Adrenal gland (tissue), 19 donors: ENCODE measurements at places on chromosomes 16 and 17. TPM values are rescaled to one million over a fixed set of nuclear protein-coding genes. Genes with fewer than 3 reads are reported as not detected.

DNA sequence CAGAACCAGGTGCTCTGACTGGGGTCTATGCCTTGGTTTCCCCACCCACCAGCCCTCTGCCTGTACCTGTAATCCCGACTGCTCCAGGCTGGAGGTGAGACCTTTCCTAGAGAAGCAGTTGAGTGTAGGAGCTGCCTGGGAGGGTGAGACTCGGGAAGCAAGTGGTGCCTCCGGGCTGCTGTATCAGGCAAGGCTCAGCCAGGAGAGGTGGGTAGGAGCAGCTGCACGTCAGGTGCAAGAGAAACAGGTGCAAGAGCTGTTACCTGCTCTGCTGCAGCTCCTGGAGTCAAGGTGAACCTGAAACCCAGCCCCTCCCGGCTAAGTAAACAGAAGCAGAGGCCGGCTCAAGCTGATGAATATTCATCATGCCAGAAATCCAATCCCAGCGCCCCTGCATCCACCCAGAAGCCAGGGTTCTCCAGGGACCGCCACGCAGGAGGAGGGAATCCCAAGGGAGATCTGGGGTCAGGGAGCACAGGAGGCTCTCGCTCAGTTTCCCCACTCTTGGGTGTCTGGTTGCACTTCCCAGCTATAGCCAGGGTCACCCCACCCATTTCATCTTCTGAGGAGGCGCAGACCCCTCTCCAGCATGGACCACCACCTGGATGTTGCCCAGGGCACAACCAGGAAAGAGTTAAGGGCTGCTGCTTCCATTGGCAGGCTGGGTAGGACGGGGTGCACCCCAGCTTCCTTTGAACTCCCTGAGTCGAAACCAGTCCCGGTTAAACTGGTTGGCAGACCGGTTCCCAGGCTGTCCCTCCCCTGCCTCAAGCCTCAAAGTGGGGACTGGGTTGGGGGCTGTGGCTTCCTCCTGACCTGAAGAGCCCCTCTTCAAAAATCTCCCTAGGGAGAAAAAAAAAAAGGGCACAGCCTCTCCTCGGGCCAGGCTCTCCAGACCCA is at the start of gene PRR15L:
Gene PRR15L, minus strand, starts transcription at position 293 of the 900 bp plus-strand sequence. CDS start 4,649 bp downstream, outside the sequence.
- no peaks in the 10 kb centered on the region for H3K4me1 ChIP-seq
- no peak within 1 kb of the TSS for H3K4me3 ChIP-seq
- H3K27ac ChIP-seq, result no peak within 1 kb of the TSS
- DNase-seq, result no peak

DNA sequence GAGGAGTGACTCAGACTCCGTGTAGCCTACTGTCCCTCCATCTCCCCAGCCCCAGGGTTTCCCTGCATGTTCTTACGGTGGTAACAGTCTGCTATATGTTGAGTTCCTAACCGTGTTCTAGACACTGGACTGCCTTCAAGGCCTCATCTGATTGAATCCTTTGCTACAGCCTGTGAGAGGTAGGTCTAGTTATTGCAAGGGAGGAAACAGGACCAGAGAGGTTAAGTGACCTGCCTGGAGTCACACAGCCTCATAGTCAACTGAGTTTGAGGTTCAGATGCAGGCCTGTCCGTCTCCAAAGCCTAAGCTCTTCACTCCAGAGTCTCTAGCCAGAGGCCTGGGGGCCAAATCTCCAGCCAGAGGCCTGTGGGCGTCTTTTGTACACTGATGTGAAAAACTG is 98.0 kb downstream of the SDR42E1 start:
- no peak overlapping the region for H3K4me3 ChIP-seq
- H3K27ac ChIP-seq, result no peak overlapping the region

DNA sequence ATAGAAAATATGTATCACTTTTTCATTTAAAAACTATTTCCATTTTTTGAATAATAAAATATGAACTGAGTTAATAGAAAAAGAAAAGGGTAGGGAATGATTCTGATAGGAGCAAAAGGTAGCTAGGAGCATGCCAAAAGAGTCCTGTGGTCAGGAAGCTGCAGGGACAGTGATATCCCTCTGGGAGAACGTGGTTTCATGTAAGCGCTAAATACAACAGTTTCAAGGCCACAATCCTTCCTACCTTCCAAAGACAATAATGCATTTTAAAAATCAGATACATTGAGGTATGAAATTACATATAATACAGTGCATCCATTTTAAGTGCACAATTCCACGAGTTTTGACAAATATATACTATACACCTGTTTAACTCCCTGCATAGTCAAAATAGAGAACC is 55.8 kb downstream of the CCDC182 start:
- H3K27me3 ChIP-seq, result no peaks in the 10 kb centered on the region
- H3K27ac ChIP-seq, result no peak overlapping the region
- no peaks in the 10 kb centered on the region for H3K4me1 ChIP-seq
- no peak for DNase-seq

DNA sequence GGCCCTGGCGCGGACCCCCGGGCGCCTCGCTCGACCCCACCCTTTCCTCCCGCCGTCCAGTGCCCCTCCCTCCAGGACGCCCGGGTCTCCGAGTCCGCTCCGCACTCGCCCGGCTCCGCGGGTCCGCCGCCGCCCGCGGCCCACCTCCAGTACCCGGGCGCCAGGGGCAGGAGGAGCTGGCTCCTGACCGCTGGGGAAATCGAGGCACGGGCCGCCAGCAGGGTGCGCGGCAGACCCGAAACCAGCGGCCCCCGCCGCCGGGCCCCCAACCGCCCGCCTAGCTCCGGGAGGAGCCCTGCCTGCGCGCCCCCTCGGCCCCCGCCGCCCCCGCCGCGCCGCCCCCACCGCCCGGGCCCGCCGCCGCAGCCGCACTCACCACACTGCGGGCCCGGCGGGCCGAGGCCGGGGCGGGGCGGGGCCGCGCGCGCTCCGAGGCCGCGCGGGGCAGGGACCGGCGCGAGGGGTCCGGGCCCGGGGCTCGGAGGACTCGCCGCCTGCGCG is 333 bp downstream of the MAFG start:
- H3K36me3 ChIP-seq, result no peaks in the 10 kb centered on the region
- peak overlapping the region; percentile 68 for H3K4me3 ChIP-seq
- DNase-seq, result no peak
- H3K27ac ChIP-seq, result peak overlapping the region; percentile 91
- peaks cover 45% of the 10 kb centered on the region for H3K4me1 ChIP-seq

GRCh38 chr16:4097826-4098240 is 18.4 kb downstream of the ADCY9 start:
- no peaks in the 10 kb centered on the region for H3K4me1 ChIP-seq
- no peaks in the 10 kb centered on the region for H3K27me3 ChIP-seq
- no peaks in the 10 kb centered on the region for H3K36me3 ChIP-seq
- no peak overlapping the region for H3K4me3 ChIP-seq
- no peak overlapping the region for H3K27ac ChIP-seq
- no peak for DNase-seq

DNA sequence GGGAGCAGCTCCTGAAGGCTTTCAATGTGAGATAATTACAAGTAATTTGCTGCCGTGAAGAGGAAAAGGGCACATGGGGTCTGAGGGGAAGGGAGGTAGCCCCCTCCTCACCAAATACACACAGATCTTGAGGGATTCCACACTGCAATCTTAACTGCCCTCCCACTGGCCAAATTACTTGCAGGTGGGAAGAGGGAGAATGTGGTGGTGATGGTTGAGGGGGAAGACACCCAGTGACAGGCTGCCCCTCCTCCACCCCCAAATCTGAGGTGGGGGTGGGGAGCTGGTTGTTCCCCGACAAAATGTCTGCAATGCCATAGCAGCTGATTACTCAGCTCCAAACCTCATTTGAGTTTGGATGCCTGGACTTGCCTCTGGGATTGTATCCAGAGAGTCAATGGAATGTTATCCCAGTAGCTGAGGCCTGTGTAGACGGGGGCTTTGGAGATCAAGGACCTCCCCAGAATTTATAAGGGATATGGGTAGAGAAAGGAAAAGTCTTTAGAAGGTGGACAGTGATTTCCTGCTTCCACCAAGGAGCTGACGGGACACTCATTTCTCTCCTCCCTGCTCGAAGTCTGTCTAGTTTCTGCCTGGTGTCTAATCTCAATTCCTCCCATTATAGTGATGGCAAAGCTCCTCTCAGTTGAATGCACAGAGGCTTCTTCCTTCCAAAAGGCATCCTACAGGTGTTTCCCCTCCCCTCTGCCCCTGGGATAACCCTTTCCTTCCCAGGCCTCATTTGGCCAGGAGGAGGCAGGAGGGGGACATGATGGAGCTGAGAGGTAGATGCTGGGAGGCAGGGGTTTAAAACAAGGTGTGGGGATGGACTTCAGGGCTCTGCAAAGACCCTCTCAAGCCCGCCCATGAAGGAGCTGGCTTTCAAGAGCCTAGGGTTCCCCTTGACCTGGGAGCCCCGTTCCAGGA is 8.7 kb downstream of the DLX4 start:
- no peak overlapping the region for H3K4me3 ChIP-seq
- DNase-seq, result no peak
- no peak overlapping the region for H3K27ac ChIP-seq
- no peaks in the 10 kb centered on the region for H3K36me3 ChIP-seq
- H3K27me3 ChIP-seq, result peaks cover 18% of the 10 kb centered on the region

- no peak overlapping the region for H3K4me3 ChIP-seq
- DNase-seq, result peak; percentile 41
- H3K27ac ChIP-seq, result no peak overlapping the region
- peaks cover 18% of the 10 kb centered on the region for H3K4me1 ChIP-seq
Measured at GRCh38 chr16:14111713-14112538, 40.8 kb downstream of the MRTFB start.

GRCh38 chr17:29031488-29031887 is 11.5 kb upstream of the PIPOX start:
- DNase-seq, result no peak
- no peak overlapping the region for H3K4me3 ChIP-seq
- no peaks in the 10 kb centered on the region for H3K4me1 ChIP-seq
- no peak overlapping the region for H3K27ac ChIP-seq

DNA sequence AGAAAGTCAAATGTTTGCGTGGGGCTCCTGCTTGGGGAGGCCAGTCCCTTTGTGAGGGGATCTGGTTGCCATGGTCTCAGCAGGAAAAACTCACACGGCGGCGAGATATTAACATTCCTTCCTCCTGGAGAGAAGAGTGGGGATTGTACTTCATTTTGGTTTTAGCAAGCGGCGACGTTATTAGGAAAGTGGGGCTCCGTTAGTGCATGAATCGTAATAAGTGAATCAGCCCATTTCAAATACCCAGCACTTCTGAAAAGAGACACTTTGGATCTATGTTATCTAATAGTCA is 41.6 kb upstream of the METRNL start:
- H3K4me1 ChIP-seq, result no peaks in the 10 kb centered on the region
- H3K36me3 ChIP-seq, result peaks cover 5% of the 10 kb centered on the region

DNA sequence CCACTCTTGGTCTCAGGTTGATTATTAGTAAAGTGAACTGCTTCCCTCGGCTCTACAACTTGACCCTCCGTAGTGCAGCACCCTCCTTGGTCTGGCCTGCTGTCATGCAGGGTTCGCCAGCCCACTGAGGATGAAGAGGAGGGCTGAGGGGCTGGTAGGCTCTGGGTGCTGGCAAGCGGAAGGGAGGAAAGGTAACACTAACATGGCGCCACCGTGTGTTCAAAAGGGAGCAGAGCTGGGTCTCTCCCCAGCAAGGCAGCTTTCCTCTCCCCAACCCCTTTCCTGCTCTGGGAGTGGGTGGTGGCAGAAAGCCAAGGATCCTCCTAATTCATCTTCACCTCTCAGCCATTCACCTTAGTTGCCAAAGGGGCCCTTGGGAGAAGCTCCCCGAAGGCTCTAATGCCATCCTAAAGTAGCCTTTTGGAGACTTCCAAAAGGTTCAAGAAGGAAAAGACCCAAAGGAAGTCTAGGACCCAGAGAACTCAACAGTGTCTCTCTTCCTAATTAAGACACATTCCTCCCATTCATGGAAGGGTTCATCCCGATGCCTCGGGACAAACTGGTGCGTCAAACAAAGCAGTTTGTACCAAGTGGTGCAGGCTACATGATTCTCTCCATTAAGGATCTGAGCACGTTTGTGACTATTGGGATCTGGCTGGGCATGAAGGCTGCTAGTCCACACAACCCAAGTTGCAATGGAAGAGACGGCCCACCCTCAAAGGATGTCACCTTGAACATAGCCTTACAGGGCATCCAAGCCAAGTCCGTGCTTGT is 90.8 kb upstream of the TOB1 start:
- H3K27me3 ChIP-seq, result no peaks in the 10 kb centered on the region
- peak overlapping the region; percentile 79 for H3K27ac ChIP-seq
- peaks cover 41% of the 10 kb centered on the region for H3K4me1 ChIP-seq
- DNase-seq, result peak; percentile 80
- no peak overlapping the region for H3K4me3 ChIP-seq

DNA sequence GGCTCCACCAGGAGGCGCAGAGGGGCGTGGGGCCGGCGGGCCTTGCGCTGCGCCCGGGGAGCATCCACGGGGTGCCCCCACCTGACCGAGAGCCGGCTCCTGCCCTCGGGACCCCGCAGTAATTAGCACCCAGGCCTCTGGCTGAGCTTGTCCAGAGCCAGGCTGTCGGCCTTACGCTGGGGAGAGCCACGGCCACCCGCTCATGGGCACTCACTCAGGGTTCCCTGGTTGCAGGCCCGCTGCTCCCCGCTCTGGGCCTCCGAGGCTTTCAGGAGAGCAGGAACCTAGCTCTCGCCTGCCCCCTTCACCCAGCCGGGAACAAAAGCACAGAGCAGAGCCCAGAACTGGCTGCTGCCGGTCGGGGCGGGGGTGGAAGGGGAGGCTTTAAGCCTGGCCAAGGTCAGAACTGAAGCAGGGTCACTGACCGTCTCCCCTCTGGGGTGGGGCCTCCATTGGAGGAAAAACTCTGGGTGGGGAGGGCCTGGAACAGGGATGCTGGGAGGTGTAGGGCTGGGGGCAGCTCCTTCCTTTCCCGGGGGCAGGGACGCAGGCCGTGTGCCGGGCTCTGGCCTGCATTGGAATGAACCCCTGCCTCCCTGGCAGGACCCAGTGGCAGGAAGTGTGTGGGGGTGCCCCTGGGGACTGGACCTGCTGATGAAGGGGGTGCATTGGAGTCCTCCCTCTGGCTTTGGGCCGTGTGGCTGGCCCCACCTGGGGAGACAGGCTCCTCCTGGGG is 12.3 kb downstream of the GLIS2 start:
- H3K27ac ChIP-seq, result peak overlapping the region; percentile 43
- peak; percentile 86 for DNase-seq
- peaks cover 10% of the 10 kb centered on the region for H3K36me3 ChIP-seq
- peaks cover 45% of the 10 kb centered on the region for H3K4me1 ChIP-seq

DNA sequence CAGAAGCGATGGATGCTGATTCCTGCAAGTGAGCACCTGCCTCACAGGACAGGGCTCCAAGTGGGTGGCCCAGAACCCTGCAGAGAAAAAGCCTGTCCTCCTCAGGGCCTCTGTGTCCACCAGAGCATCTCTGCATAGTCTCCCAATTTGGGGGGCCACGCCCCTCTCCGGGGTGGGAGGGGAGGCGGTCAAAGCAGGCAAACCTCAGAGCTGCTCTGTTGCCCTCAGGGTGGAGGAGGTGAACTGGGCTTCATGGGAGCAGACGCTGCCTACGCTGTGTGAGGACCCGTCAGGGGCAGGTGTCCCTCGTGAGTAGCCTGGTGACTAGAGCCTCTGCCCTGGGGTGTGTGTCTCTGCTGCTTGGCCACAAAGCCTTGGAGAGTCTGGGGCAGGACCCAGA is 19.3 kb downstream of the TRPV2 start:
- H3K4me3 ChIP-seq, result no peak overlapping the region
- no peak for DNase-seq
- H3K27me3 ChIP-seq, result no peaks in the 10 kb centered on the region
- H3K36me3 ChIP-seq, result no peaks in the 10 kb centered on the region
- no peak overlapping the region for H3K27ac ChIP-seq

- no peaks in the 10 kb centered on the region for H3K27me3 ChIP-seq
- H3K36me3 ChIP-seq, result no peaks in the 10 kb centered on the region
- H3K27ac ChIP-seq, result no peak overlapping the region
- H3K4me3 ChIP-seq, result no peak overlapping the region
Measured at GRCh38 chr16:81767987-81768592, 11.0 kb upstream of the PLCG2 start.

SMPD3 gene
- polyA plus RNA-seq, result 1.1 TPM

CIBAR2 gene
- 2.6 TPM for polyA plus RNA-seq

ZNF18 gene
- 10.1 TPM for polyA plus RNA-seq

SUPT4H1 gene
- polyA plus RNA-seq, result 60.8 TPM

SOX9 gene
- 0.95 TPM for polyA plus RNA-seq

GLIS2 gene
- 2.0 TPM for polyA plus RNA-seq

STH gene
- not detected for polyA plus RNA-seq

LRRC37A3 gene
- 10.3 TPM for polyA plus RNA-seq
